GM23248 (cell line): ENCODE measurements at places on chromosomes 2 and 18. TPM values are rescaled to one million over a fixed set of nuclear protein-coding genes. Genes with fewer than 3 reads are reported as not detected.

DNA sequence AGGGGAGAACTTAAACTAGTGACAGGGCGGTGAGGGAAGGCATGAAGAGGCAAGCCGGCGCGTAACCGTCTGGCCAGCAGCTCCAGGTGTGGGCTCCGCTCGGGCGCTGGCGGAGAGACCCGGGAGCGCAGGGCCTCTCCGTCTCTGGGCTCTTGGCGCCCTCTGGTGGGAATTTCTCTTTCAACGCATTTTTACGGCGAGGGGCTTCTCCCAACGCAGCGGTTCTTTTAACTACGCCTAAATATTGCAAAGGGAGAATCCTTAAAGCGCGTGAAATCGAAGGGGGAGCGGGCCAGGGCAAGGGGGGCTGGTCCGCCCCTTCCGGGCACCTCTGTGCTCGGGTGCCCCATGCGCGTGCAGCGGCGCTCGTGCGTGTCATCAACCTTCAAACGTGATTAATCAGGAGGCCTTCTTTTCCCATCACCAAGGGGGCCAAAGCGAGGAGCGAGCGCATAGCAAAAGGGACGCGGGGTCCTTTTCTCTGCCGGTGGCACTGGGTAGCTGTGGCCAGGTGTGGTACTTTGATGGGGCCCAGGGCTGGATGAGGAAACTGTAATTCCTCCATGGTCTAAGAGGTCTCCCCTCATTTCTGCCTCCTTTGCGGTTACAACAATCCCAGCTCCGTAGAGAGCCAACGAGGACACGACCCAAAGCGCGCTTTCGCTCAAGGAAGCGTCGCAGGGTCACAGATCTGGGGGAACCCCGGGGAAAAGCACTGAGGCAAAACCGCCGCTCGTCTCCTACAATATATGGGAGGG, 762 bp upstream of the GAD1 start:
- H3K27me3 ChIP-seq, result peaks cover 59% of the 10 kb centered on the region
- peak overlapping the region; percentile 75 for H3K4me3 ChIP-seq
- H3K4me1 ChIP-seq, result 0 out of 2 replicates have a peak, but pooled peaks cover 6% of the 10 kb centered on the region
- no peaks in the 10 kb centered on the region for H3K36me3 ChIP-seq
- no peak overlapping the region for H3K27ac ChIP-seq

DNA sequence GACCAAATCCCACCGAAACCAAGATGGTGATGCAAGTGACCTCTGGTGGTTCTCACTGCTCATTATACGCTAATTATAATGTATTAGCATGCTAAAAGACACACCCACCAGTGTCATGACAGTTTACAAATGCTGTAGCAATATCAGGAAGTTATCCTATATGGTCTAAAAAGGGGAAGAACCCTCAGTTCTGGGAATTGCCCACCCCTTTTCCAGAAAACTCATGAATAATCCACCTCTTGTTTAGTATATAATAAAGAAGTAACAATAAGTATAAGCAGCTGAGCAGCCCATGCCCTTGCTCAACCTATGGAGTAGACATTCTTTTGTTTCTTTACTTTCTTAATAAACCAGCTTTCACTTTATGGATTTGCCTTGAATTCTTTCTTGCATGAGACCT, 31.0 kb upstream of the FMNL2 start:
- no peaks in the 10 kb centered on the region for H3K4me1 ChIP-seq
- no peak overlapping the region for H3K4me3 ChIP-seq
- H3K36me3 ChIP-seq, result no peaks in the 10 kb centered on the region
- H3K27ac ChIP-seq, result no peak overlapping the region
- H3K27me3 ChIP-seq, result no peaks in the 10 kb centered on the region
- no peak for DNase-seq

DNA sequence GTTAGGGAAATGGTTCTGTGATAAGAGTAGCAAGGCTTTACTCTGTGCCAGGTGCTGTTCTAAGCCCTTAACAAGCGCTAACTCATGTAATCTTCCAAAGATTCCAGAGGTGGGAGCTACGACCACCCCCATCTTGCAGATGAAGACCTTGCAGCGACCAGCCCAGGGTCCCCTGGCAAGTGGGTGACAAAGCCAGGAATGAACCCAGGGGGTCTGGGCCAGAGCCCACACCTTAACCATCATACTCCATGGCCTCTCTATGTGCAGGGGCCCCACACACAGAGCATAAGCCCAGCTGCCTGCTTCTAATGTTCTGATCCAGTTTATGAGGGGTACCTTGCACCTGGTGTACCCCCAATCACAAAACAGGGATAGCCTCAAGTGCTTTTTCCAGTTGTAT, 105.3 kb downstream of the ZBTB7C start:
- peaks cover 3% of the 10 kb centered on the region for H3K27me3 ChIP-seq
- no peaks in the 10 kb centered on the region for H3K36me3 ChIP-seq
- no peak overlapping the region for H3K27ac ChIP-seq
- H3K4me1 ChIP-seq, result no peaks in the 10 kb centered on the region
- DNase-seq, result no peak

The MOGAT1 gene
- polyA plus RNA-seq, result not detected in 2 replicates

The AGPS gene
- polyA plus RNA-seq, result 20.9 and 22.9 TPM in 2 replicates
